CD8-positive, alpha-beta T cell (primary cell): ENCODE measurements at places on chromosomes 13 and 19. TPM values are rescaled to one million over a fixed set of nuclear protein-coding genes. Genes with fewer than 3 reads are reported as not detected.

Gene GJB2
- not detected for total RNA-seq

Gene ADGRE1
- total RNA-seq, result 1.4 TPM

Gene ZNF534
- not detected for total RNA-seq

Gene FOXO1
- total RNA-seq, result 97.3 TPM

Gene CYP4F22
- total RNA-seq, result 0.46 TPM

Gene EDDM13
- not detected for total RNA-seq

Gene FFAR1
- total RNA-seq, result 1.4 TPM

Gene CATSPERD
- total RNA-seq, result not detected

Gene ZNF813
- 3.8 TPM for total RNA-seq

Gene LYPD3
- total RNA-seq, result 70.0 TPM

Gene ZNF441
- 2.3 TPM for total RNA-seq

Gene EHD2
- total RNA-seq, result not detected

Gene CNN1
- total RNA-seq, result not detected

Gene SYNE4
- total RNA-seq, result 0.95 TPM

Gene SRRM5
- total RNA-seq, result 0.16 TPM

Gene OR4F17
- not detected for total RNA-seq

Gene SERP2
- total RNA-seq, result not detected

Gene DACT3
- total RNA-seq, result not detected

Gene COL4A2
- not detected for total RNA-seq

Gene TTC9B
- total RNA-seq, result not detected
